ENCODE measurements at places on chromosomes 2 and 18. TPM values are rescaled to one million over a fixed set of nuclear protein-coding genes. Genes with fewer than 3 reads are reported as not detected.

CTAGE1 gene
- total RNA-seq: not detected

NEU4 gene
- 0.63 TPM for total RNA-seq

SPP2 gene
- total RNA-seq: not detected

REG3G gene
- not detected for total RNA-seq

Measured in parietal lobe (tissue), 2 donors.